ENCODE measurements at places on chromosomes 4 and X. TPM values are rescaled to one million over a fixed set of nuclear protein-coding genes. Genes with fewer than 3 reads are reported as not detected.
A peak's percentile ranks its signal among the peaks of the same experiment; 100 is the strongest.

The MAGEC2 gene
- polyA plus RNA-seq = not detected

The ZNF711 gene
- polyA plus RNA-seq = 30.3 TPM

DNA sequence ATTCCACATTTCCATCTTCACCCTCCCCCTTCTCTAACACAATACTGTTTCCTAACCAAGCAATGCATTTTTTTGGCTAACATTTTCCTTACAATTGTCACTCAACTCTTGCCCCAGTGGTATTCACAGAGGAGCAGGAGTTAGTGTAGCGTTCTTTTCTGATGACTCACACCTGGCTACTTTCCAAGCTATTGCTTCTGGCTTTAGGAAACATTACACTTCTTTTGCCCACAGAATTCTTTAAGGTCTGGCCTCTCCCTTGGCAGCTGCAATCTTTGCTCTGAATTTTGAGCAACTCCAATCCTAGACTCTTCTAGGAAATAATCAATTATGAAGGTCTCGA lies 27.5 kb upstream of the PDGFC start:
- peak; percentile 74 for DNase-seq

GRCh38 chrX:69232945-69233344 lies 67.7 kb upstream of the PJA1 start:
- DNase-seq = no peak

- no peak for DNase-seq
These were observed 1213.4 kb downstream of the STIM2 start for GRCh38 chr4:28073860-28074555.

DNA sequence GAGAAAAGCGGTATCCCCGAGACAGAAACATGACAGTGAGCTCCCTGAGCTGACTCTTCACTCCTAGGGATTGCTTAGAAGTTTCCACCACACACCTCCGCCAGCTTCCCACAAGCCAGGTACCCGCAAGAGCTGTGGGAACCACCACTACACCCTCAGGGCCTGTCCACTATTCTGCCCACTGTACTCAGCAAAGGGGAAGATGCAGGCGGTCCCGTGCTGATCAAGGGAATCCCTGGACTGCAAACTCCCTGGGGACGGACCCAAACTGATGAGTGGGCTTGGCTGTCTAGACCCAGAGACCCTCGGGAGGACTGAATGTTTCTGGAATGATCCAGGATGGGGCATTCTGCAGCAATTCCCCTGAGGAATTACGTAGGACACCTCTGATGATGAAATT lies 30.2 kb downstream of the REELD1 start:
- DNase-seq = no peak

- no peak for DNase-seq
These were observed 348.4 kb downstream of the FBXO8 start for GRCh38 chr4:173934933-173935620.

- DNase-seq = no peak
These were observed 111.7 kb downstream of the NFKB1 start for GRCh38 chr4:102612824-102613366.

- no peak for DNase-seq
These were observed 436.6 kb downstream of the SPRY1 start for GRCh38 chr4:123833171-123833643.

DNA sequence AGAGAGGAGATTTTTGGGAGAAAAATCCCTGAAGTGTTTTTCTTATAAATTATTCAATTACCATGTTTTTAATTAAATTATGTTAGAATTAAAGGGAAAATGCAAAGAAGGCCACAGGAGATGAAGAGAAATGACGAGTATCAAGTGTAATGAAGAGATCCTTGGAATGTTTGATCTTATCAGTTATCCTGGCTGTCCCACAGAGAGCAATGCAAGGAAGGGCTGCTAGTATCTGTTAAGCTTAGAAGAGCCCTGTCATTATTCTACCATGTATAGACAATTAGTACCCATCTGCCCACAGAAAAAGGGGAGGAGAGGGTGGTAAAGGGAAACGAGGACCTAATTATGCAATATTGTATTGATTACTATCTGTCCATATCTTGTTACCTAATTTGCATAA lies 257.1 kb downstream of the BANK1 start:
- DNase-seq = no peak

GRCh38 chrX:40933706-40934425 lies 151.4 kb upstream of the USP9X start:
- peak; percentile 67 for DNase-seq
